ENCODE measurements at places on chromosomes 3 and 15.

- DNase-seq: no peak
Observed at GRCh38 chr3:13120928-13121552, 47.8 kb upstream of the IQSEC1 start.

- no peak for DNase-seq
Observed at GRCh38 chr3:133042778-133043177, 4.6 kb downstream of the TMEM108 start.

- DNase-seq: no peak
Observed at GRCh38 chr3:42556089-42556632, 25.6 kb downstream of the SEC22C start.

- no peak for DNase-seq
Observed at GRCh38 chr3:67401921-67402320, 252.5 kb downstream of the SUCLG2 start.

DNA sequence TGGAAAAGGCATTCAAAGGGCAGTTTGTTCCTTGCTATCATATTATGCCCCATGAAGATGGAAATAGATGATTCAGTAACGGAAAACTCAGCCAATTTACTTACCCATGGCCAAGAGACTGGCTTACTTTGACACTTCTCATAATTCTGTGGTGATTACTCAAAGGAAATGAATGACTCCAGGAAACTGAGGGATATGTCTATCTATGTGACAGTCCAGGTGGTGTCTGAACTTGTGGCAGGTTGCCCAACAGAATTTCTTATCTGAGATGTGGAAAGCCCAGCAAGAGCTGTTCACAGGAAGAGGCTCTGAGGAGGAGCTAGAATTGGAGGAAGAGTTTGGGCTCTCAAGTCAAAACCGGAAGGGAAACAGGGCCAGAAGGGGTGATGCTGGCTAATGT is 91.2 kb downstream of the KCNAB1 start:
- DNase-seq: no peak

DNA sequence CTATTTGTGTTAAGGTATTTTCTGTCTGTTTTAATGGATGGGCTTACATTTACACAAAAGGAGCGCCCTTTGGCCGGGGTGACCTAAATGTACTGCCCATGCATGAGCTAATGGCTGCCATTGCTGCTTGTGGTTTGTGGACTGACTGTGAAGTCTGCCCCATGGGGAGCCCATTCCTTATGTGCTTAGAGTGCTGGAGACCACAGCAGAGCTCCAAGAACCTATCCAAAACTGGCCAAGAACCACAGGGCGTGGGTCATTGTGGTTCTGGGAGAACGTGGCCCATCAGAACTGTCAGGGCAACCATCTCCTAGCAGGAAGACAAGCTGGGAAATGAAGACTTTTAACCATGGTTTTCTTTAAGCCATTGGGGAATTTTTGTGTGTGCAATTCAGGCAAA is 105.3 kb downstream of the CHDH start:
- DNase-seq: no peak

- no peak for DNase-seq
Observed at GRCh38 chr3:52366527-52366926, 50.4 kb downstream of the DNAH1 start.

GRCh38 chr3:143329567-143330211 is 210.1 kb downstream of the CHST2 start:
- DNase-seq: no peak

- no peak for DNase-seq
Observed at GRCh38 chr3:178558637-178559036, 22.4 kb downstream of the KCNMB2 start.

- no peak for DNase-seq
Observed at GRCh38 chr3:170701696-170702678, 116.1 kb upstream of the SLC7A14 start.

DNA sequence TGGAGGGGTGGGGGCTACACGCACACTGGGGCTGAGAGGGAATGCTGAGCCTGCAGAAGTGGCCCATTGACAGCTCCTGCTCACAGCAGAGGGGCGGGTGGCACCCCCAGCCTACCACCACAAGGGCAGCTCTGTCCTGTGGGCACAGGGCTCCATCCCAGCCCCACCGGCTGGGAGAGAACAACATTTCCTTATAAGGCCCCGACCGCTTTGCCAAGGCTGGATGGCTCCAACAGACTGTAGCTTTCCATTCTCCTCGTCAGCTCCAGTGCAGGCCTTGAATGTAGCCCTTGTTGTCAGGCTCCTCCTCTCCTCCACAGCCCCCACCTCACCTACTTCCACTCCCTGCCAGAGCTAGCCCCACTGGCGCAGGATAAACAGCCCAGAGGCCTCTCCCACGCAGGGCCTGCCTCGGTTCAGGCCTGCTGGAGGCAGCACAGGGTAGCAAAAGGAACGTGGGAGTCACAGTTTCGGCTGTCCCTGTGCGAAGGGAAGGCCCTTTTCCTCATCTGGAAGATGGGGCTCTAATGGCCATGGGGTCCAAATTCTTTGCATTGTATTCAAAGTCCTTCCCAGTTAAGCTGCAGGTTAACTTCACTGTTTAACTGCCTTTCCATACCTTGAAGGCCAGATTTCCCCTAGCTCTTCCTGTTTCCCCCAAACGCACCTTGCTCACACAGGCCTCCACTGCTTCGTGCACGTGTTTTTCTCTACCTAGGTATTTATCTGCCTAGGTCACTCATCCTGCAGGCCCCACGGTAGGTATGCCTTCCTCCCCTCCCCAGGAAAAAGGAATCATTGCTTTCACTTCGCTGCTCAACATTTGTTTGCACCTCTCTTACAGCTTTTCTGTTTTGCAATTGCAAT is 101.6 kb upstream of the LPP start:
- no peak for DNase-seq

GRCh38 chr15:43913941-43914340 is 87.1 kb downstream of the WDR76 start:
- DNase-seq: no peak

GRCh38 chr15:28106294-28107110 is 7.4 kb upstream of the OCA2 start:
- DNase-seq: no peak

DNA sequence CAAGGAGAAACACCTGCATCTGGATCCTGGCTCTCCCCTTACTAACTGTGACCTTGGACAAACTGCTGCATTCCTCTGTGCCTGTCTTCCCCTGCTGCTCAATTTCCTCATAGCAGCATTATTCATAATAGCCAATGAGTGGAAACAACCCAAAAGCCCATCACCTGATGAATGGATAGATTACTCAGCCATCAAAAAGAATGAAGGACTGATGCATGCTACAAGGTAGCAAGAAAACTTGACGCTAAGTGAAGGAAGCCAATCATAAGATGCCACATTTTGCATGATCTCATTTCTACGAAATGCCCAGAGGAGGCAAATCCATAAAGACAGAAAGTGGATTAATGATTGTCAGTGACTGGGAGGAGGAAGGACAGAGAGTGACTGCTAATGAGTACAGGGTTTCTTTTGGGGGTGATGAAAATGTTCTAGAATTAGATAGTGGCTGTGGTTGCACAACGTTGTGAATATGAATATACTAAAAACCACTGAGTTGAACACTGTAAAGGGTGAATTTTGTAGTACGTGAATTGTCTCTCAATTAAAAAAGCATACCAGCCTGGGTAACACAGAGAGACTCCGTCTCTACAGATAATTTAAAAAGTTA is 11.2 kb downstream of the IGDCC4 start:
- no peak for DNase-seq

- no peak for DNase-seq
Observed at GRCh38 chr3:141239511-141240281, 8.1 kb downstream of the PXYLP1 start.

- DNase-seq: no peak
Observed at GRCh38 chr3:4645468-4645867, 152.3 kb downstream of the ITPR1 start.

- no peak for DNase-seq
Observed at GRCh38 chr15:63893866-63894661, 60.3 kb upstream of the HERC1 start.

DNA sequence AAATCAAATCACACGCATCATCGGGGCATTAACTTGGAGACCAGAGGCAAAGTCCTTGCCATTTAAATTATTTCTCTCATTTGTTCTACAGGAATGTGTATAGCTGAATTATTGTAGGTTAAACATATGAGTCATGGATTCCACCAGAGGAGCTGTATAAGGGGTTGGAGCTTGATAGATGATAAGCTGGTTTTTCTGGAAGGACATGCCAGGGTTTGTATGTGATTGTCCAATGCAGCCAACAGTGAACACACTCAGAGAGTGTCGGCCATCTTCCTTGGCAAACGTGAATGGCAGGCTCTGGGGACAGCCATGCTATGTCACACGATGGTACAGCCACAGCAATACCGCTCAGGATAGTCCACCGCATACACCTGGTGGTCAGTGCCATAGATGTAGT is 25.1 kb downstream of the SSUH2 start:
- no peak for DNase-seq

DNA sequence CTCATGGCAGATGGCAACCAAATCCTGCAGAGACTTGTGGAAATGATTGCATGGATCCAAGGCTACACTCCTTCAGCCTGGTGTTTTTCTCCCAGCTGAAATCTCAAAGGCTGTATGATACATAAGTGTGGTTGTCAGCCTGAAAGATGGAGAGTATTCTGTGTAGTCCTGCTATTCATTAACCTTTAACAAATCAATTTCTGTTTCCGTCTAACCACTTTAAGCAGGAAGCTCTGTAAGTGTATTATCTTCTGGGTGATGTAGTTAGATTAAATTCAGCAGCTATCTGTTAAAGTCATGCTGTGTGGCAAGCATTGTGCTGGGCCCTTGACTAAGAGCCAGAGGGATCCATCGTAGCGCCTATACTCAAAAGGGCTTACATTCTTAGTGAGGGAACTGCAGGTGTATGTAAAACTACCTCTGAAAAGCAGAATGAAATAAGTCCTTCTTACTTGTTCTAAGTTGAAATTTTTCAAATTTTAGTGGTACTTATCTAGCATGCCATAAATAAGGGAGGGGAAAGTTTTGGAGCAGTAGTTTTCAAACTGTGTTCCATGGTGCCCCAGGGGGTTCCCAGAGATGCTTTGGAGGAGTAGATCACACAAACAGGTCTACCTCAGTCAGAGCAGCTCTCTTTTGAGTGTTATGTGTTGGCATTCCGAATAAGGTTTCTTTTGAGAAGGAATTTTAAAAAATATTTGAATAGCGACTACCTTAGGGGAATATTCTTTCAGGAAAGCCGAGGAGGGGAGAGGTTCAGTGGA is 28.9 kb downstream of the HACD3 start:
- DNase-seq: no peak

DNA sequence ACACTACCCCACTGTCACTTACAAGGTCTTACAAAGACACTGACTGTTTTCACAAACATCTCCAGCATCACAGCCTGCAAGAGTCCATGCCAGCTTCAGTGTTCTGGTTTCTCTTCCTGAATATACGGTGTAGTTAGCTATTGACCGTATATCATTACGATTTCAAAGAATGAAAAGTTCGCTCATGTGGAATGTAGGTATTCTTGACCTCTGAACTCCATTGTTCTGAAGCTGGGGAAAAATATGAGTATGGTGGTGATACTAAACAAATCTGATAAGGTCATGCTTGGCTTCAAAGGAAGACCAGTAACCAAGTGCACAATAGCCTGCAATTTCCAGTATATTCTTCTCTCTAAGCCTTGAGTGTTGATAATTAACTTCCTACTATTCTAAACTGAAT is 315.7 kb upstream of the WNT5A start:
- no peak for DNase-seq

GRCh38 chr3:10964537-10965167 is 27.9 kb upstream of the SLC6A1 start:
- no peak for DNase-seq

GRCh38 chr3:132161608-132162007 is 126.8 kb upstream of the CPNE4 start:
- no peak for DNase-seq

DNA sequence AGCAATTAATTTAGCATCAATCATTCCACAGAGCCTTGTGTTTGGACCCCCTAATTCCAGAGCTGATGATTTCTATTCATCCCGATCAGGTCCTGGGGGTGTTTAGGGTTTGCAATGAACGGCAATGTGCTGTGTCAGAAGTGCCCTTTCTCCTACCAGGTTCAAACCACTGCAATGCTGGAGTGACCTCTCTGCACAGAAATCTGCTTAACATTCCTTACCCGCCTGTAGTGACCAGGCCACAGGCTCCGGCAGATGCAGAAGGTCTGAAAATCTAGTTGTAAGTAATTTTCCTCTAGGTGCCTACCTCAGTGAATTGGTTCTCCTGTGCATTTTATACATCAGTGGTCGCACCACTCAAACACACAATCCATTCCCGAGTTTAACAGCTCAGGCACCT is 725.3 kb upstream of the CFAP20DC start:
- no peak for DNase-seq

GRCh38 chr15:24752354-24752753 is 76.8 kb downstream of the NPAP1 start:
- no peak for DNase-seq

- DNase-seq: no peak
Observed at GRCh38 chr15:90419206-90419605, 31.2 kb downstream of the IQGAP1 start.

GRCh38 chr3:114401346-114401745 is 107.5 kb downstream of the TIGIT start:
- no peak for DNase-seq

DNA sequence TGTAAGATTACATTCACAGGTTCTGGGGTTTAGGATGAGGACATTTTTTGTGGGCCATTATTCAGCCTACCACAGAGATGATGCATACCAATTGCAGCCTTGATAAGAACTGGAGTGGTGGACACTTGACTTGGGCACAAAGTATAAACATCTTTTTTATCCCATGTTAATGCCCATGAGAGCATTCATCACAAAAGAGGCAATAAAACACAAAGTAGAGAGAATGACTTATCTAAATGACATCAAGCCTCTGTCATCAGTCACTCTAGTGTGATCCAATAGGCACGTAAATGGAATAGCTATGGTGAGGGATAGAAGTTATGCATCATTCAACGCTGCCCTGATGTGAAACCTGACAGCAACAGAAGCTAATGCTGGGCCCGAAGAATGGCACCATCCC is 25.8 kb downstream of the VEPH1 start:
- DNase-seq: no peak

DNA sequence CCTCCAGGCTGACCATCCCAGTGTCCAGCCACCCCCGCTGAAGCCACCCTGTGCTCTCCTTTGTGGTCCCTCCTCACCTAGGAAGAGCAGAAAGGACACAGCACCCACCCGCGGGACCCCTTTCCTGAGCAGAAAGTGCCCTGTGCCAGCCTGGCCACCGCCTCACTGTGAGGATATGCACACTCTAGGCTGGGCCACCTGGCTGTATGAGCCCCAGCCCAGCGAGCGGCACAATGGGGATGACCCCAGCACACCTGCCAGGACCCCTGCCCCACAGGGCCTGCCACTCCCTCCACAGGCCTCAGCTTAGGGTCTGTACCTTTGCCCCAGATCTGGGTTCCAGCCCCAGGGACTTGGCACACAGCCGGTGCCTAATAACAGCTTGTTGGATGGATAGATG is 47.9 kb upstream of the FURIN start:
- no peak for DNase-seq
